ENCODE measurements at places on chromosomes 2 and 18. TPM values are rescaled to one million over a fixed set of nuclear protein-coding genes. Genes with fewer than 3 reads are reported as not detected.

Gene INO80D
- total RNA-seq: 36.3 TPM

Gene WDR54
- 14.0 TPM for total RNA-seq

Gene SCG2
- total RNA-seq: 0.80 TPM

Gene CYTIP
- 22.8 TPM for total RNA-seq

Gene IL18RAP
- 3.0 TPM for total RNA-seq

Gene CXCR1
- total RNA-seq: 4.9 TPM

Gene ALPI
- total RNA-seq: not detected

Gene SERPINB7
- 0.53 TPM for total RNA-seq

Gene AKAIN1
- not detected for total RNA-seq

Gene PTCD3
- 90.7 TPM for total RNA-seq

Gene ADD2
- total RNA-seq: 3.2 TPM

Gene NEB
- 2.2 TPM for total RNA-seq

Gene CTAGE1
- total RNA-seq: not detected

Gene PTGR3
- 31.6 TPM for total RNA-seq

Gene DNAJC5G
- not detected for total RNA-seq

Gene IER3IP1
- 8.7 TPM for total RNA-seq

Gene PLA2R1
- total RNA-seq: 31.6 TPM

Gene DES
- 1.4 TPM for total RNA-seq

Gene UXS1
- total RNA-seq: 40.8 TPM

Gene RPRD1A
- 58.1 TPM for total RNA-seq

Gene AGXT
- total RNA-seq: not detected

Gene NT5DC4
- total RNA-seq: not detected

Gene FSHR
- total RNA-seq: not detected

Gene PFN4
- total RNA-seq: 1.5 TPM

Gene CFAP65
- total RNA-seq: 0.18 TPM

Gene TIGD1
- total RNA-seq: 4.5 TPM

Gene PPP4R3B
- total RNA-seq: 64.6 TPM

Gene SERPINB3
- not detected for total RNA-seq

Gene KIAA2012
- not detected for total RNA-seq

Gene DNAH6
- total RNA-seq: 2.0 TPM

Gene IL36G
- total RNA-seq: not detected

Gene LINC00305
- total RNA-seq: not detected

Gene CYP27A1
- 51.8 TPM for total RNA-seq

Gene PARD3B
- 100 TPM for total RNA-seq

Gene CDCA7
- total RNA-seq: 1.0 TPM

Gene RAB6D
- not detected for total RNA-seq

Gene RNF125
- 8.5 TPM for total RNA-seq

Gene KDM3A
- 70.1 TPM for total RNA-seq

Gene HOXD10
- total RNA-seq: 1.9 TPM

Gene UGT1A6
- total RNA-seq: not detected

Gene IL1F10
- not detected for total RNA-seq

Gene RUFY4
- 0.36 TPM for total RNA-seq
